Amygdala (tissue), 56 donors: ENCODE measurements at places on chromosomes 13 and 19.

GRCh38 chr19:45090034-45090433 lies 2.9 kb upstream of the PPP1R37 start:
- no peak for DNase-seq

- DNase-seq = no peak
These were observed 27.3 kb downstream of the PNPLA6 start for GRCh38 chr19:7562646-7563393.

DNA sequence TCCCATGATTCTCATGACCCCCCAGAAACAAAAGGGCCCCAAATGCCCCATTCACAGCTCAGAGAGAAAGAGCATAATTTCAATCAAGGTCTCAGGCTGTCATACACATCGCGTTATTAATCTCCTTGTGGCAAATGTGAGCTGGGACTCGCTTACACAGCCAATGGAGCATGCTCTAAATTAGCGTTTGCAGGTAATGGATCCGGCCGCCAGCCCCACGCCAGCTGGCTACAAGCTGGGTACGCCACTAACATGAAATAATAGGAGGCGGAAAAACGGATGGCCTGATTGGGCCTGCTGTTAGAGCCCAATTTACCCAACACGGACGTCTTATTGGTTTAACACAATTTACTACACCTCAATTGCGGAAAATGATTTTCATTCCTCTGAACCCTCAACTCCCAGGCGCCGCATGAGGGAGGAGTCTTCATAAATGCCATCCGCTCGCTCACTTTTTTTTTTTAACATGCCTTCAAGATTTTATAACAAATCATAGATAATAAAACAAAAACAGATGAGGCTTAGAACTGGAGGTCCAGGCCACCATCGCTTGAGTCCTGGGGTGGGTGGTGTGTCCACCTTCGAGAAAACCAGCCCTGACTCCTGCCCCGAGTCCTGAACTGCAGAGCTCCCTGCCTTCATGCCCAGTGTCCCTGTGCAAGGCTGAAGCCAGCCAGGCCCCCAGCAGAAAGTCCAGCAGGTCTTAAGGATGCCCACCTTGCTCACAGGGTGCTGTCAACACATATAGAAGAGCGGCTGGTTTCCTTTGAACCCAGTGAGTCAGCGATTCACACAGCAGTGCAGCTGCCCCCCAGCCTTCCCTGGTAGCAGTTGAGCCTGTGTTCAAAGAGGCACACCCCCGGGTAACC lies 62.1 kb downstream of the PEPD start:
- no peak for DNase-seq

DNA sequence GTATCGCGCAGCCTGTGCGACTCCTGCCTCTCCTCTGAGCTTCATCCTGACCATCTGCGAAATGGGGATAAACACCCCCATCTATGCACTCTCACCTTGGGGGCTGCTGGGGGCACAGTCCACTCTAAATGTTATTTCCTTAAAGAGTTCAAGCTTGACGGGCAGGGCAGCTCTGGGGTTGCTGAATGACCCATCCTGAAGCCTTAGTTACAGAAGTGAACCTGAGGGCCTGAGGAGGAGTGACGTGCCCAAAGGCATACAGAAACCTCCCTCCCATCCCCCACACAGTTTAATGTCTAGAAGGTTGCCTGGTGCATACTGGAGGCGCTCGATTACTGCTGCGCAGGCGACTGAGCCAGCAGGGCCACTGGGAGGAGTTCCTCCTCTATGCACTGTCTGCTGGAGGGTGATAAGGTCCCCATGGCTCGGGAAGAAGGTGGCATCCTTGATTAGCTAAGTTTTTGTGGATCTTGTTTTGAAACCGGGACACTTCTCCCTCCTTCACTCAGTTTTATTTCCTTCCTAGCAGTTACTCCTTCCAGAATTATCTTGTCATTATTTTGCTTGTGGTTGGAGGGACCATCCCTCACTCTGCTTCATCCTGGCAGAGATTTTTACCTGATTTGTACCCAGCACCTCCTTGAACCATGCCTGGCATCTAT lies 572 bp upstream of the FKBP8 start:
- DNase-seq = peak; percentile 18

DNA sequence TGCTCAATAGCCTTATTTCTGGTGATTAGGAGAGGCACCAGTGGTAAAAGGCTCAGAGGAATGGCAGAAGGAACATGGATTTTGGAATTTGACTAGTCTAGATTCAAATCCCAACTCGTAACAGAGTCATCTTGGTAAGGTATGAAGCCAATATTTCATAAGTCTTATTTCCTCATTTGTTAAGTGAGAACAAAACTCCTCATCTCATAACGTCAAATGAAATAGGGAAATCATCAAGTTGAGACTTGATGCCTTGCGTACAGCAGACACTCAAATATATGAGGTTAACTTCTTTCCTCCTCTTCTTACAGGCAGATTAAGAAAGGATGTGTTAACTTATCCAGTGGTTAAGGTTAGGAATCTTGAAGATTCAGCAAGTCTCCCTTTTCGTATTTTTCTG lies 189.2 kb downstream of the DLEU7 start:
- no peak for DNase-seq

DNA sequence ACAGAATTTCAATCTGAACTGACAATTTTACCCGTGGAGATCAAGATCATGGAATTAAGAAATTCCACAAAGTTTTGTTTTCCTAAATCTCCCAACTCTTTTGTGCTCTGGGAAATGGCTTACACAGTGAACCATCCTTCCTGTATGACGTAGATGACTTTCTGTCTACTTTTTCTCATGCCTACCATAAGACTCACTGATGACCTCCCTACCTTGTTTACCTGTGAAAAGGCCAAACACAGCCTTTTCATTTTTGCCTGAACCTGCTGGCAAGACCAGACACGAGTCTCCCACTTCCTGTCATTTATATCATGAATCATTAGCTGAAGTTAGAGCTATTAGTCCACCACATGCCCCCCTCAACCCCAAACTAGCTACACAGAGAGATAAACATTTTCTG lies 4.6 kb upstream of the KBTBD6 start:
- DNase-seq = no peak

- no peak for DNase-seq
These were observed 3.7 kb downstream of the NAPA start for GRCh38 chr19:47511128-47511517.

DNA sequence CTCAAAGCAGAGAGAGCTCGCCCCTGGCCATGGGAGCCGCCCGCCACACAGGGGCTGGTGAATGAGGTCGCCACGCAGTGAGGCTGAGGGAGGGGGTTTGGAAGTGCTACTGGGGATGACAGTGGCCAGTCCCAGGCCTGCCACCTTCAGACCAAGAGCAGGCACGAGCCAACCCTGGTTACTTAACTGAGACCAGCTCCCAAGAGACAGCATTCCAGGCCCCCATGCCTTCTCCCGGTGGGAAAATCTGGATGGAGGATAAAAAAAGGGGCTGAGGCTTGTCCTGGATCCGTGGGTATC lies 43.3 kb downstream of the RAB20 start:
- no peak for DNase-seq

DNA sequence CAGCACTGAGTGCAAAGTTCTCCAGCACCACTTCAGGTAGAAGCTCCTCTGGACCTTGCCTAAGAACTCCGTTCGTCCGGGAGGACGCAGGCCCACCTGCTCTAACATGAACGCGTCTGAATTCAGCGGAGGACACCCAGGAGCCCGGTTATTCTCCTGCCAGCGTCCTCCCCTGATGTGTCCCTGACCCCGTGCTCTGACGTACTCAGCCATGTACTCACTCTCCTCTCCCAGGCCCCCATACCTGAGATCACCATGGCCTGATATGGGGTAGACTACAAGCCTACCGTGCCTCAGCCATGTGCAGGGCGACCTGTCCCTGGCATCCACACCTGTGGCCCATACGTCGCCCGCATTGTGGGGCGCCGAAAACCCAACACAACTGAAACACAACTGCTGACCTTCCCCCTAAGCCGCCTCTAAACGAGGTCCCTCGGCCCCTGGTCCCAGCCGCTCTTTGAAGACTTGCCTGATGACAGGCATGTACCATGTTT lies 744 bp upstream of the ZNF584 start:
- DNase-seq = no peak

DNA sequence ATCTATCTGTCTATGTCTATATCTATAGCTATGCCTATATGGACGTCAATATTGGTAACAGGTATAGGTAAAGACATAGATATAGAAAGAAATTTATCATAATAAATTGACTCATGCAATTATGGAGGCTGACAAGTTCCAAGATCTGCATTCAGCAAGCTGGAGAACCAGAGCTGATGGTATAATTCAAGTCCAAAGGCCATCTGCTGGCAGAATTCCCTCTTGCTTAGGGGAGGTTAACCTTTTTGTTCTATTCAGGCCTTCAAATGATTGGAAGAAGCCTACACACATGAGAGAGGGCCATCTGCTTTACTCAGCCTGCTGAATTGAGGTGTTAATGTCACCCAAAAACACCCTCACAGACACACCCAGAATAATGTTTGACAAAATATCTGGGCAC lies 10.8 kb downstream of the RASL11A start:
- DNase-seq = no peak

- DNase-seq = no peak
These were observed 23.1 kb upstream of the EIF3G start for GRCh38 chr19:10142701-10143375.

DNA sequence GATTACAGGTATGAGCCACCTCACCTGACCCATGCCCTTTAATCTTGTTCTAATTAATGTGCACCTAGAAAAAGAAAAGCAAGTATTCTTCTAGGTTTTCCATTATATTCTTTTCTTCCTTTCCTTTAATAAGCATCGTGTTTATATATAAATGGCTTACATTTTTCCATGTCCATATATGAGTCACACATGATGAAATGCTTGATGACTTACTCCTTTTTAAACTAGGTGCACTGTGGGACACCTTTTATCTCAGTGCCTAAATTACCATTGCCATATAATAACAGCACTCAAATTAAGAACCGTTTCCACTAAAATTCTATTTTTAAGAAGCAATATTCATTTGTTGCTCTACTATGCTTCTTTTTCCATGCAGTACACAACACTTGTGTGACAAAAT lies 363.3 kb downstream of the LIG4 start:
- DNase-seq = no peak

- no peak for DNase-seq
These were observed 4.2 kb downstream of the KCTD4 start for GRCh38 chr13:45196622-45197021.

- no peak for DNase-seq
These were observed 14.3 kb upstream of the ZNF554 start for GRCh38 chr19:2805261-2805900.

DNA sequence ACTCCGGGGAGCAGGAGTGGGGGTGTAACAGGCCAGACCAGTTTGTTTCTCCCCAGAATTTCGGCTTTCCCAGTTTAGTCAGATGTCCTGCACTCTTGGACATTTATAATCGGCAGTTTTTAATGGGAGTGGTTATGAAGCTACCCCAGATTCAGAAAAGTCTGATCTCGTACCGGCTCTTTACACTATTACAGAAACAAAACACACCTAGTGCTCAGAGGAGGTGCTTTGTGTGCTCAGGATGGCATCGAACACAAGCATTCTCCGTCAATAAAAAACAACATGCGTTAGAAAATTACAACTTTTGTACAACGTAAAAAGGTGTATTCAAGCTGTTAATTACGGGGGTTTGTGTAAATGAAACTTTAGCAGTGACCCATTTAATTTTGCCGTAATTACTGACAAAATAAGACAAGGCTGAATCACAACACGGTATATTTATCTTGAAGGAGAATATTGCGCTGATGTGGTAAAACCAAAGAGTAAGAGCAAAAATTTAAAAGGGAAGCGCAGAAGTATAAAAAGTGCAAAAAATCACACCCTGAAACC lies 6.6 kb upstream of the SOX1 start:
- DNase-seq = no peak
